ENCODE measurements at places on chromosomes 11 and 22.

DNA sequence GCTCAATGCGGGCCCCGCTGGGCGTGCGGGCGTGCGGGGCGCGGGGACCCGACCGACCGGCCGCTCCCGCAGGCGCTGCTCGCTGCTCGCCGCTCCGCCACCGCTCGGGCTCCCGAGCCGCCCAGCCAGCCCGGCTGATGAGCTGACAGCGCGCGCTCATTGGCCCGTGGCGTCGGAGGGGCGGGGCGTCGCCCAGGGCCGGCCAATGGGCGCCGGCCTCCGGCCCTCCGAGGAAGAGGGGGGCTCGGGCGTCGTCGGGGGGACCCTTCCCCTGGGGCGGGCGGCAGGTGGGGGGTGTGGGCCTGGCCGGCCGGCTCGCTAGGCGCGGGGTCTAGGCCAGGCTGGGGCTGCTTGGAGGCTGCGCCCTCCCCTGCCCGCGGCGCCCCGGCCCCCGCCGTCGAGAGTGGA, at the start of gene SCUBE1:
Gene SCUBE1, minus strand, starts transcription at position 111 of the 408 bp plus-strand sequence. CDS start 111 bp downstream, outside the sequence.
- DNase-seq = no peak

GRCh38 chr11:9144828-9145227, 53.4 kb upstream of the SCUBE2 start:
- no peak for DNase-seq

GRCh38 chr11:9787260-9787659, 123.4 kb downstream of the SWAP70 start:
- no peak for DNase-seq

GRCh38 chr11:120912504-120912903, 111.4 kb upstream of the TBCEL start:
- no peak for DNase-seq

DNA sequence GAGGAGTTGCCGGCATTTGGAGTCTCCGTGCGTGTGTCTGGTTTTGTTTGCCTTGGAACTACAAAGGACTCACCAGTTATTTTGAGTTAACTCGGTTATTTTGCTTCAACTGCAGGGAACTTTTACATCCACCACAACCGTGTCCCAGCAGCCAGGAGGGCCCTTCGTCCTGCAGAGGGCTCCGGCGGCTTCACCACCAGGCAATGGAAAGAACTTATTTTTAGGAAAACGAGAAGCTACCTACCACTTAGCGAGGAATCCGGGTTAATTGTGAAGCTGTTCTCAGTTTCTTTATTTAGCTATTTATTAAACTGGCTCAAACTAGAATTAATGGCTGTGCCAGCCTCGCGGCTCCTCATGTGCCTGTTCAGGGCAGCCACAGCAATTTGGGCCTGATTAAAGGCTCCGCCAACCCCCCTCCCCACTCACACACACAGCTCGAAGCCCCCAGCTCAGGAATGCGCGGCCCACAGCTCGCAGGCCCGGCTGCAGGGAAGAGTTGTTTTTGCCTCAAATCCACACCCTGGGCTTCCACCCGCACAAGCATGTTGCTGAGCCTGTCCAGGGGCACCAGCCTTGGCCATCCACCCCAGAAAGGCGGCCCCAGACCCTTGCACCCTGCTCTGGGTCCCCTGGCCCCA, 55.9 kb upstream of the FGF3 start:
- DNase-seq = no peak

DNA sequence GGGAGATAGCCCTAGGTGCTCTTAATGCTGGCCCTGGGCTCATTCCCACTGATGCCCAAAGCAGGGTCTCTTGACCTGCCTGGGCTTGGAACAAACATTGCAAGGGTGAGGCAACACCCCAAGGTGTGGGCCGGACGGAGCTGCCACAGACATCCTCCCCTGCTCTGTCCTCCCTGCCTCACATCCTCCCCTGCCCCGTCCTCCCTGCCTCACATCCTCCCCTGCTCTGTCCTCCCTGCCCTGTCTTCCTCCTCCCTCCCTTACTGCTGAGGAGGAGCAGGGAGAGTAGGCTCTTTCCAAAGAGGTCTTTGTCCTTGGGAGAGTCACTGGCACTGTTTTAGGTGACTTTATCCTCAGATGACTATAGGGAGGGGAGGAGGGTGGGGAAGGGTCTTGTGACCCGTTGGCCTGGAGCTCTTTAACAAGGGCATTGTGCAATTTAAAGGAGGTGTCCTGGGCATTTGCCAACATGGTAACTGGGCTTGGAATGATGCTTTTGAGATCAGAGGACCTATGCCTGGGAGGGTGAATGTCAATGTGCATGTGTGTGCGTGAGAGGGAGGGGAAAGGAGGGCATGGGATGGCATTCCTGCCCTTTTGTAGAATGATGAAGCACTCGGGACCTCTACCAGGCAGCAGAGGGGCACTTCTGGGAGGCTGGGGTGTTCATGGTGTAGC, 700 bp downstream of the FAM180B start:
- DNase-seq = no peak

- DNase-seq = no peak
These were observed 36.6 kb downstream of the RPL27A start for GRCh38 chr11:8719211-8719649.

- DNase-seq = no peak
These were observed 87.9 kb downstream of the OSBP2 start for GRCh38 chr22:30782613-30783012.

GRCh38 chr22:46370584-46371291, 35.2 kb downstream of the TRMU start:
- peak; percentile 31 for DNase-seq

DNA sequence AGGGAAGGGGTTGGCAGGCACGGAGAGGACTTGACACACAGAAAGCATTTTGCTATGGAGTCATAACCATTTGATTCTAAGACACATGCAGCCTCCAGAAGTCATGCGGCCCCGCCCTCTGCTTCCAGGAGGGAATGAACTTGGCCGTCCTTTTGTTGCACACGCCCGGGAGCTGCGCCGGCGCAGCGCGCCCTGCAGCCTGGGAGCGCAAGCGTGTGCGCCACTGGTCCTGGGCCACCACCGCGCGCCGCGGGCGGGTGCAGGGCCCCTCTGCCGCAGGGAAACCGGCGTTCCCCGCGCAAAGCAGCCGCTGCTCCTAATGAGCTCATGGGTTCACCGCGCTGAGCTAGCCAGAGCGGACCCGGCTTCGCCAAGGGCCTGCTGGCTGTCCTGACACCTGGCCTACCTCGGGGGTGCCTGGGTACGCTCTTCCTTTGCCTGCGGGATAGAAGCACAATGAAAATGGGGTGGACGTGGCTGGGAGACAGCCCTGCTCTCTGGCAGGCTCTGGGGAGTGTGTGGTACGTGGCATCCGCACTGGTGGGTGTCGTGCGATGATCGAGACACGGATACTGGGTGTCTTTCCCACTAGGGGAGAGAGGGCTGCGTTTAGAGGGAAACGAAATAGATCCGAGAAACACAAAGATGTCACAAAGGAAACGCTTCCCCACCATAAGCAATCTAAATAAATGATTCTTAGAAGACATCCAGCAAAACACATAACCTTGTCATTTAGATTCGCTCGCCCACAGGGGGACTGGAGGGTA, 669 bp downstream of the MICAL3 start:
- peak; percentile 9 for DNase-seq

DNA sequence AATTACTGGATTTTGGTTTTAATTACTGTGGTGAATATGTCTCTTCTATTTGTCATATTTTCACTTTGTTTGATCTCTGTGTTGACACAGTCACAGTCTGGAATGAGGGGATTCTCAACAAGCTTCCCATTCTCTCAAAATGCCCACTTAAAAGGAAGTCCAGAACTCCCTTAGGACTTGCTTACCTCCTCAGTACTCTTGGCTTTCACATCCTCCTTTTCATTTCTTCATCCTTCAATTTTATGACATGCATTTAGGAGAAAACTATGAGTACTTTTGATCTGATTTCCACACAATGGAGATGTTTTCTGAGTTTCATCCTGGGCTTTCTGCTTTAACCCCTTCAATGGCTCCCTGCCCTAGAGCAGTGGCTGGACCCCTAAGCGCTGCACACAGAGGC, 49.3 kb upstream of the FLI1 start:
- no peak for DNase-seq

DNA sequence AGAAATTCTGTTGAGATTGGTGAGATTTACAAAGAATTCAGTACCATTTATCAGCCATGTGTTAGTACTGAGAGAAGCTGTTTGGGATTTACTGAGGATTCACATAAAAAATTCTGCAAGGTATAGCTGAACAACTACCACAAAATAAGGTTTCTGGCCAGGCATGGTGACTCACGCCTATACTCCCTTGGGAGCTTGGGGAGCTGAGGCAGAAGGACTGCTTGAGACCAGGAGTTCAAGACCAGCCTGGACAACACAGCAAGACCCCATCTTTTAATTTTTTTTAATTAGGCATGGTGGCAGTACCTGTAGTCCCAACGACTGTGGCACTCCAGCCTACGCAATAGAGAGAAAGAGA, 86.7 kb downstream of the SIK3 start:
- no peak for DNase-seq

- DNase-seq = no peak
These were observed 42.1 kb upstream of the SEZ6L start for GRCh38 chr22:26127126-26127525.

DNA sequence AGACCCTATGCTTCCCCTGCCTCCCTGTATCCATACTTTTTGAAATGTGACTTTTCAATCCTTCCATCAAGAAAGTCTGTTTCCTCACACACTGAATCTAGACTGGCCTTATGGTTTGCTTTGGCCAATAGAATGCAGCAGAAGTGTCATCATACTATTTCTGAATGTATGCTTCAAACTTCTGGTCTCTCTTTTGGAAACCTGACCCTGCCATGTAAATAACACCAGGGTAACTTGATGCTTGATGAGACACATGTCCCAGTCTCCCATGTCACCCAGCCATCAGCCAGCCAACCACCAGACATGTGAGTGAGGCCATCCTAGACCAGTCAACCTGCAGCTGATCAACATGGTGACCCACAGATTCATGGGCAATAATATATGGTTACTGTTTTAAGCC, 29.7 kb upstream of the CAVIN3 start:
- DNase-seq = no peak

DNA sequence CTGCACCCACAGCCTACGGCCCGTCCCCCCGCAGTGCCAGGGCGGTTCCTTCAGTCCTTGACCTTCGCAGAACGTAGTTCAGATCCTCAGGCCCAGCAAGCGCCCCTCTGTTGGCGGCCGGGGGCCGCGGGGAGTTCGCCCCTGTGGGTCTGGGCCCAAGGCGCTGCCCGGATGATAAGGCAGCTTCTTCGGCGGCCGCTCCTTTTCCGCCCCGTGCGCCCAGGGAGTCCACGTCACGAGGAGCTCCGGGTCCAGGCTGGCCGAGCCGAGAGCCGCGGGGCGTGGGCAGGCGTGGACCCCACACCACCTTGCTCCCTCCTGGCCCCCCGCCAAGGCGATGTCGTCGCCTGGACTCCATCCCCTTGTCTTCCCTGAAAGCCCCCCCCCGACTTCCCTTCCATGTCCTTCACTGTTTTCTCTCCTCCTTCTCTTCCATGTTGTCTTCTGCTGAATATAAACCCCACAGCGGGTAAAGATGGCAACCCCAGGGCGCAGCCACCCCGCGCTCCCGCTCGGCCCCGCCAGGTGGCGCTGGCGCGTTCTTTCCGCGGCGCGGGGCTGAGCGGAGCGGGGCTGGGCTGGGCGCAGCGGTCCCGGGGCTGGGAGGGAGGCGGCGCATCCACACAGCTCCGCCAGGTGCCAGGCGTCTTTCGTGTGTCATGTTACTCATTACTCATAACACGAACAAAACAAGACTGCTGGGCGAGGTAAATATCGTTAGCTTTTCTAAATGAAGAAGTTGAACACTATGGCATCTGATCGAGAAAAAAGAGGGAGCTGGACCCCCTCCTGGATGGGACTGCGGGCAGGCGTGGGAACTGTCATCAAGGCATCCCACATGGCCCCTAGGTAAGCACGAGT, 321.0 kb downstream of the NTM start:
- no peak for DNase-seq

DNA sequence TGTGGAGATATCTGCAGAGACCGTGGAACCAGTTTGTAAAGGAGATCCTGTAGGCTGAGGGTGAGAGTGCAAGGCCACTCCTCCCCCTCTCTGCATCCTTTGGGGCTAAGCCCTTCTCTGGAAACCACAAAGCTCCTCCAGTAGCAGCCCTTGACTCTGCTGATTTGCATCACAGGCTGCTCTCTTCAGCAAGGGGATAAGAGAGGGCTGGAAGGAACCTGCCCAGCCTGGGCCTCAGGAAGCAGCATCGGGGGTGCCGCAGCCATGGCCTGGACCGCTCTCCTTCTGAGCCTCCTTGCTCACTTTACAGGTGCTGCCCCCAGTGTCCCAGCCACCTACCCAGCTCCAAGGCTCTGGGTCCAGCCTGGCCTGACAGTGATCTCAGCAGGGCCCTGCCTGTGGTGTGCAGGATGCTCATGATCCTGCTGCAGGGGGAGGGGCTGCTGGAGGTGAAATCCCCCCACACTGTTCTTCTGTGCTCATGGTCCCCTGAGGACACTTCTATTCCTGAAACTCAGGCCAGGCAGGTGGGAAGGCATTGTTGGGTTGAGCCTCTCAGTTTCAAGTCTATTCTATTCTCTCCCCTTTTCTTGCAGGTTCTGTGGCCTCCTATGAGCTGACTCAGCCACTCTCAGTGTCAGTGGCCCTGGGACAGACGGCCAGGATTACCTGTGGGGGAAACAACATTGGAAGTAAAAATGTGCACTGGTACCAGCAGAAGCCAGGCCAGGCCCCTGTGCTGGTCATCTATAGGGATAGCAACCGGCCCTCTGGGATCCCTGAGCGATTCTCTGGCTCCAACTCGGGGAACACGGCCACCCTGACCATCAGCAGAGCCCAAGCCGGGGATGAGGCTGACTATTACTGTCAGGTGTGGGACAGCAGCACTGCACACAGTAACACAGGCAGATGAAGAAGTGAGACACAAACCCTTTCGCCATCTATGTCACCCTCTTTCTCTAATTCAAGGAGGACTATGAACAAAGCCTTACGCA, 68.5 kb upstream of the IGLL5 start:
- DNase-seq = peak; percentile 43

- DNase-seq = no peak
These were observed 40.4 kb downstream of the DRG1 start for GRCh38 chr22:31439808-31440207.
